SK-N-MC (cell line): ENCODE measurements at places on chromosomes 2 and 18.

GRCh38 chr18:50696436-50696835 lies 123.4 kb downstream of the MRO start:
- DNase-seq = no peak

GRCh38 chr18:4403836-4404235 lies 51.3 kb downstream of the DLGAP1 start:
- DNase-seq = no peak

- DNase-seq = no peak
Observed at GRCh38 chr18:11906926-11907874, 917 bp downstream of the MPPE1 start.

- no peak for DNase-seq
Observed at GRCh38 chr2:173761603-173762119, 203.5 kb downstream of the SP3 start.

GRCh38 chr2:164934401-164935117 lies 20.8 kb downstream of the SLC38A11 start:
- no peak for DNase-seq

DNA sequence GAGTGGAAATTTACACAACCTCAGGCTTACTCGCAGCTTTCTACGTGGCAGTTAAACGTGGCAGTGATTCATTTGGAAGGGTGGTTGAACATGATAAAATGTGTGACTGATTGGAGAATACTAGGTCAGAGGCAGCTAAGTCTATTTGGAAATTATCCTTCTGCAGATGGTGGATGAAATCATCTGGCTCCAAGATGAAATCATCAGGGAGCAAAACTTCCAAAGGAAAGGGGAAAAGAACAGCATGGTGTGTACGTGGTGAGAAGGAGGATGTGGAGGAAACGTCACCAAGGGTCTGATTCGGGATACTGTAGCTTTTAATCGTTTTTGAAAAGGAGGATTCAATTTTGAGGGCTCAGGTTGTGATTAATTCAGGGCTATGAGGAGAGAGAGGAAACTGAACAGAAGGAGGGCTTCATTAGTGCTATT lies 47.9 kb downstream of the COL3A1 start:
- DNase-seq = no peak

DNA sequence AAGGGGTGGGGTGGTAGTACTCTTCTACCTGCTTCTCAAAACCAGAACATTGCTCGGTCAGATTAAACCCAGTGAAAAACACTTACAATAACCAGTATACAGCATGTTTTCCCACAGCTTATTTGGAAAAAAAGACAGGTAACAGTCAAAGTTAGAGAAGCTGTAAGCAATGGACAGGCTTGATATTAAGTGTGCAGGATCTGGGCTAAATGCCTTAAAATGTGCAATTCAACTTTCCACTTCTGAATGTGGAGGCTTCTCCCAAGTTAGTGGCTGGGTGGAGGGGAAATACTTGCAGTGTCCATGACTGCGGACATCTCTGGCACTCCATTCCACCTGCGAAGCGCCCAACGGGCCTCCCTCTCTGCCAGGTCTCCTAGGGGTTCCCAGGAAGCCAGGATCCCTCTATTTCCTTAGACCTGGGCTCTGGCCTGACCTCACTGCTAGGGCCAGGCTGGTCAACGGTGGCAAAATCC lies 5.3 kb downstream of the ZEB2 start:
- DNase-seq = no peak

- no peak for DNase-seq
Observed at GRCh38 chr2:105005181-105005951, 32.5 kb upstream of the MRPS9 start.

DNA sequence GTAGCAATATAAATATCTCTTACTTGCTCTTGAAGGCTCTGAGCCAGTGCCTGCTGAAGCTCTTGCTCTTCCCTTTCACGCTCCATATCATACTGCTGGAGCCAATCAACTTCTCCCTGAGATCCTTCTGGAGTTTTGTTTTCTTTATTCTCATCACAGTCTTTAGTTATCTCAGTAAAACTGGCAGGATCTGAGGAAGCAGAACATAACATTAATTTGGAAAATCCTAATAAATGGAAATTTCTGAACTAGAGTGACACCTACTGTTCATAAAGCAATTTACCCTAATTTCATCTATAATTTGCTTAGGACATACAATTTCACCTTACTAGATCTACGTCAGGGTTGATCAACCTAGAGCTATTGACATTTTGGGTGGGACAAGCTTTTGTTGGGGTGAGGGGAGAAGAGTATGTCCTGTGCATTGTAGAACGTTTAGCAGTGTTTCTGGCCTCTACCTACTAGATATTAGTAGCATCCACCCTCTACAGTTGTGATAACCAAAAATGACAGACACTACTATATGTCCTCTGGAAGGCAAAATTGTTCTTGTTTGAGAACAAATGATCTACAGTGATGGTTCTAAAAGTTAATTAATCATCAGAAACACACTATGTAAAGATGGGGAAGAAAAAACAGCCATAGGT lies 47.2 kb downstream of the VIL1 start:
- DNase-seq = peak; percentile 5

DNA sequence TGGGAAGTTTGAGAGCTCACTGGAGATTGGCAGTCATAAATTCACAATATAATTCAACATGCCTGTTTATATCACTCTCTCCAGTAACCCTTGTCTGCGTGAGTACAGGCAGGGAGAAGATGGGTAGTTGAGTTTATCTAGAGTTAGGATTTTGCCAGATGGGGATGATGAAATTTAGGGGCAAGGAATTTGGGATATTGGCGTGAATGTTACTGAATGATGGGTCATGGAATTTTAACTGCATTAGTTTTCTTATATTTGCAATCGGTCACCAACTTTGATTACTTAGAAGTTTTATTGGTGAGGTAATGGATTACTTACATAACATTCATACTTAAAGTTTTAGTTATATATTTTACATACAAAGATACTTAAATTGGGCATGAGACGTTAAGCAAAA lies 35.1 kb downstream of the SANBR start:
- no peak for DNase-seq

DNA sequence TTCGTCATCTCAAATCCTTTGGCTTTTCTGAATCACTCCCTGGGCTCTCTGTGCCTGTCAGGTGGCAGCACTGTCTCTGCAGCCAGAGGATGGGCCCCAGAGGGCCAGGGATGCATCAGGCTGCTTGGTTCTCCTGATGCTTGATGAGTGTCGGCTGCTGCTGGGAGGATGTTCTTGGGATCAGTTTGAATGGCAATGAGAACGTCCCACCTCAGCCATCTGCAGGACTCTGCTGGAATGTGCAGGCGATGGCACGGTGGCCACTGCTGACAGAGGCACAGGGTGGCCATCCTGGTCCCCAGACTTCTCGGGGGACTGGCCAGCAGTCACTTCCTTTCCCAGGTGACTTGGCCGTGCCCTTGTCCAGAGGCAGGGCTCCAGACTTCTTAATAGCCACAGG lies 146.0 kb downstream of the FAM210A start:
- no peak for DNase-seq

DNA sequence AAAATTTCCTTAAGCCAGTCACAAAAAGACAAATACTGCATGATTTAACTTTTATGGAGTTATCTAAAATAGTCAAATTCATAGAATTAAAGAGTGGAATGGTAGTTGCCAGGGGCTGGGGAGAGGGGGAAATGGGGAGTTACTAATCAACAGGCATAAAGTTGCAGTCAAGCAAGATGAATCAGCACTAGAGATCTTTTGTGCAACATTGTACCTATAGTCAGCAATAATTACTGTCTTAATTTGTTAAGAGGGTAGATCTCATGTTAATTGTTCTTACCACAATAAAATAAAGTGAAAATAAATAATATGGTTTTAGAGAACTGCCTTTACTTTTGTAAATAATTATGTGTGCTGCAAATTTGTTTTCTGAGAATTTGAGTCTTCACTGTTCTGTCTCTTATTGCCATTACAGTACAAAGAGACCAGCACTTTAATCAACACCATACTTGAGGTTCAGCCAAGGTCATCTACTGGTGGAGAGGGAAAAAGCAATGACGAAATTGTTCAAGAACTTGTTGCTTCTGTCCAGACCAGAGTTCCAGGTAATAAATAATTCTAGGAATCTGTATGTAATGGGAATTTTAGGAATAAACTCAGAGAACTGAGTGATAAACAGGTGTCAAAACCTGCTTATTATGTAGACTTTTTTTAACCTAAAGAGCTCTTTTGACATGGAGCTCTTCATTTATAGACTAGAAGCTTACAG lies 75.5 kb downstream of the TRABD2A start:
- no peak for DNase-seq

DNA sequence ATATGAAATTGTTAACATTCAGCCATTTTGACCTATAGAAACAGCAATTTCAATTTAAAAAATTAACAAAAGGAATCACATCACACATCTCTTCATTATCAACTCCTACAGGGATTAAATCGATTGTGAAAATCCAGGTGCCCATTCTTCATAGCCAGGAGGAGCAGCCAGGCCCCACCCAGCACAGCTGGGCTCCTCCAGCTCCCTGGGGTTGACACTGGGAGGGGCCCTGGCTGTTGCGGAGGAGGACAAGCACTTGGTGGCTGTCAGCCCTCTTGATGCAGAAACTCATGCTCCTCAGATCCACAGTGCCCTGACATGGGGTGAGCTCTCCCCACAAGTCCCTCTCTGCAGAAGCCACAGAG lies 99.8 kb downstream of the FAM210A start:
- no peak for DNase-seq

DNA sequence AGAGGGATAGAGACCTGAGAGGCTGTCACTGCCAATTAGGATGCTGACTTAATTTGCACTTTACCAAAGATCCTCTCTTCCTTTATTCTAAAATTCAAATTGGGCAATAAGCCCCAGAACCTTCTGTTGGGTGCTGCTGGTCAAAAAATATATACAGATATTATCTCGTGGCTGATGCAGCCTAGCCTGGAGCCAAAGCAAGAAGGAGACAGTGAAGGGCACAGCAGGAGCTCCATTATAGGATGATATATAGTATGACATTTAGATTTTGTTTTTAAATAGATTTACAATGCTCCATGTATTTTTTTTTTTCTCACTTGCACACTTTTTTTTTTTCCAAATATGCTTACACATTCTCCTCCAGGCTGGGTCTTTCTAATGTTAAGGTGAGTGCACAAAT lies 579.3 kb downstream of the PIK3C3 start:
- DNase-seq = no peak

DNA sequence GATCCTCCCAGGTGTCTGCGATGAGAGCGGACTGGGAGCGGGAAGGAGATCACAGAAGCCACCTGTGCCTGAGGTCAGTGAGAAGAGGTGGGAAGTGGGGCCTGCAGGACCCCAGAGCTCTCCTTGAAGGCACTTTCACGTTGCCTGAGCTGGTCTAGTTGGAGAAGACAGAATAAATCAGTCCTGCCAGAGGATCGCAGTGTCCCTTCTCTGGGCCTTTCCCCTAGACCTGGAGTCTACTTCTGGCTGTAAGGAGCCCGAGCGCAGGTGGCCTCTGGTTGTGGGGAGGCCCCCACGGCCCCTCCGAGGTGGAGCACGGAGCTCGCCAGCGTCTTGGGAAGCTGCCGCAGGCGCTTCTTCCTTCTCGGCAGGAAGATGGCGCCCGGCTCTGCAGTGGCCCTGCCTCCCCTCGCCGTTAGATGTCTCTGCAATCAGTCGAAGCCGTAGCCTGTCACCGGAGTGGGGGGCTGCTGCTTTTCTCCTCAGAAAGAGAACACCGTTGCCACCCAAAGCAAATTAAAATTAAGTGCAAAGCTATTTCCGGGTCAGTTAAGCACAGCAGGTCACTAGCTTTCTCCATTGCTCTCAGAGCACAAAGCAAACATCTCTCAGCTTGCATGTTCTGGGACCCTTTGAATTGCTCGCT lies 212.0 kb upstream of the MYT1L start:
- no peak for DNase-seq

DNA sequence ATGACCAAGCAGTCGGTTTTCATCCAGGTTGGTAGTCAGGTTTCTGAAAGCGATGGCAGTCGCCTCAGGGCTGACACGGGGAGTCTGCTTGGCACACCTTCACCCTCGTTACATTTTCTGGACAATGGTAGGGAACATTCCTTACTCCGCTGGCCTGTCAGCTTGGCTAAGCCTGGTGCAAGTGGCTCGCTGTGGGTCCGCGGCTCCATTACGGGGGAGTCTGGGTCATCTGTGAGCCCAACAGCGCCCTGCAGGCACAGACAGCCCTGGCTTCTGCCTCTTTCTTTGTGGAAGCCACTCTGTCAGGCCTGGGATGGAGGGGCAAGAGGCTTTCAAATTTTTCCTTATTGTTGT lies 95.6 kb downstream of the HDAC4 start:
- DNase-seq = no peak

GRCh38 chr2:33093283-33093993 lies 146.7 kb downstream of the LTBP1 start:
- no peak for DNase-seq

GRCh38 chr2:79393107-79393685 lies 119.7 kb upstream of the CTNNA2 start:
- DNase-seq = no peak

DNA sequence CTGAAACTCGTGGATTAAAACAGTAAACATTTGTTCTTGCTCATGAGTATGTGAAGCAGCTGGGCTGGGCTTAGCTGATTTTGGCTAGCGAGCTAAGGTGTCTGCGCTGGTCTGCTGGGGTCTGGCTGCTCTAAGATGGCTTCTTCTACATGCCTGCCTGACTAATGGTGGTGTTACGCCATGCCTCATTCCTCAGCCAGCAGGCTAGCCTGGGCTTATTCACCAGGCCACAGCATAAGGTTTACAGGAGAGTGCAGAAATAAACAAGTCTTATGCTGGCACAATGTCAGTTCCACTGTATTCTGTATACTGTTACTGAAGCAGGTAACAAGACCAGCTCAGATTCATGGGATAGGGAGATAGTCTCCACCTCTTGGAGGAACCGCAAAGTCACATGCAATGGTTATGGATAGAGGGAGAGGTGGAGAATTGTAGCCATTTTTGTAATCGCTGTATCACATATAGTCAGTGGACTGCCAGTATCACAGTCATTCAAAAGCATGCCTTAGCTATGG lies 80.0 kb downstream of the RHBDD1 start:
- no peak for DNase-seq

- no peak for DNase-seq
Observed at GRCh38 chr2:240123821-240124650, 12.1 kb downstream of the COPS9 start.

DNA sequence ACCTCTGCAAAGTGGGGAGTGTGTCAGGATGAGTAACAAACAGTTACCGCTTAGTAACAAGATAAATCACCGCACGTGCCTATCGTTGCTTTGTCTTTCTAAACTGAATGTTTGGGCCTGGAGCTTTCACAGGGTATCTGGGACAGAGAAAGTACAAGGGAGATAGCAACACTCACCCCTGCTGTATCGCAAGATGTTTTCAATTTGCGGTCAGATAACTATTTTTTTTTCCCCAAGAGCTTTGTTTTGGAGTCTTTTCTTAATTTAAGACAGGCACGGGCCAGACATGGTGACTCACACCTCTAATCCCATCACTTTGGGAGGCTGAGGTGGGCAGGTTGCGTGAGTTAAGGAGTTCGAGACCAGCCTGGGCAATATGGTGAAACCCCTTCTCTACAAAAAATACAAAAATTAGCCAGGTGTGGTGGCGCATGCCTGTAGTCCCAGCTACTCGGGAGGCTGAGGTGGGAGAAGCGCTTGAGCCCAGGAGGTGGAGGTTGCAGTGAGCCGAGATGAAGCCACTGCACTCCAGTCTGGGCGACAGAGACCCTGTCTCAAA lies 146.6 kb downstream of the GBX2 start:
- DNase-seq = no peak

- DNase-seq = no peak
Observed at GRCh38 chr2:141062031-141062430, 1068.8 kb downstream of the LRP1B start.
